ENCODE measurements at places on chromosomes 11 and 22.

DNA sequence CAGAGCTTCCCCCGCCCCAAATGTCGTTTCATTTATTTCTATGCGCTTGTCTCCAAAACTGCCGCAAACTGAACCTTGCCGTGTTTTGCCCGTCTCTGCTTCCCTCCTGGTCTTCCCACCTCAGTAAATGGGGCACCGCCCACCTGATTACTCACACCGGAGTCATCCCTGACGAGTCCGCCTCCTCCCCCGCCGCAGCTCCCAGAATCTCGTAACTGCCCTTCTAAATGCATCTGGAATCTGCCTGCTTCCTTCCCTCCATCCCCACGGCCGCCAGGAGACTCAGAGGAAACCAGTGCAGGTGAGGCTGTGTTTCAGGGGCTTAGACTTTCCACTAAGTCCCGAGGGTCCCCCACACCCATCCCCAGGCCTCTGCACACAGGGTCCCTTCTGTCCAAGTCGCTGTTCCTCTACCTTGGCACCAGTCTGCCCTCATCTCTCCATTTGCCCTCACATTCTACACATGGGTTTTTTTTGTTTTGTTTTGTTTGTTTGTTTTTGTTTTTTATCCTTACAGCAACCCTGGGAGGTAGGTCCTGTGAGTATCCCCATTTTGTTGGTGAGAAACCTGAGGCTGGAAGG is 62.6 kb upstream of the PHF21B start:
- DNase-seq: no peak

- DNase-seq: no peak
Observed at GRCh38 chr22:27892064-27892463, 27.0 kb downstream of the PITPNB start.

DNA sequence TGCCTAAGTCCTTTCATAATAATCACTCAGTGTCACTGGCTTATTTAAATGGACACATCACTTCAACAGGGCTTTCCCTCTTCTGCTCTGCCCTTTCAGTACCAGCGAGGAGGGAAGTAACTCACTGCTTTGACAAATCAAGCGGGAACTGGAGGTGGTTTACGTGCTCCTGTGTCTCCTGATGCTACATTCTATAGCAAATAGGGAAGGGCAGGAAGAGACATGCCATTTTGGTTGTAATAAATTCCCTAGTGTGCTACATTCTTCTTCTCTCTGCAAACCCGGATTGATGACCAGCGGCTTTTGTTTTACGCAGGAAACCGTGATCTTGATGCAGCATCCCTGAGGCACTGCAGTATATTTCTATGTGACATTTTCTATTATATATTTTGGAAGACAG is 371.1 kb upstream of the SYN3 start:
- DNase-seq: no peak

DNA sequence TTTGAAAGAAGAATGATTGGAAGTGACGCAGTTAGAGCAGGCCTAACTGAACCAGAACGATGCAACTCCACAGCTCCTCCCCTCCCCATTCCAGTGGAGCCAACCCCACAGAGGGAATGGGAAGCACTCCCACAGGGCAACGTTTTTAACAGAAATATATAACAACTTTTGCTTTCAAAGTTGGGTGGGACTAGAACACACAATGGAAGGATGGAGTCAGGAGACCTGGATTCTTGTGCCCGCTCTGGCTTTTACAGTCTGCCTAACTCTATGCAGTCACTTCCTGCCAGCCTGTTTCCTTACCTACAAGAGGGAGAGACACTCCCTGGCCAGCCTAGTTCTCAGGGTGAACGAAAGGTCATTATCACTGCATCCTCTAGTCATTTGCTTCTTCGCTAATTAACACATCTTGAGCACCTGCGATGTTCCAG is 75.5 kb downstream of the PACSIN2 start:
- DNase-seq: no peak

DNA sequence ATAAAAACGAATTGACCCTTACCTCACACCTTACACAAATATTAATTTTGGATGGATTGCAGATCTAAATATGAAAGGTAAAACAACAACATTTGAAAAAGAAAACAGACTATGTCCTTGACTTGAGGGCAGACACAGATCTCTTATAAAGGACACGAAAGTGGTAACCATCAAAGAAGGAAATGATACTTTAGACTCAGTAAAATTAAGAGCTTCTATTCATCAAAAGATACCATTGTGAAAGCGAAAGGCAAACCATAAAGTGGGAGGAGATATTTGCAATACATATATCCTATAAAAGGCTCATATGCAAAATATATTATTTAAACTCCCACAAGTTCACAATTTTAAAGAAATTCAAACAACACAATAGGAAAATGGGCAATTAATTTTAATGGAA is 5.0 kb downstream of the HEPACAM start:
- no peak for DNase-seq

- no peak for DNase-seq
Observed at GRCh38 chr22:48299801-48300200, 1527.9 kb downstream of the BRD1 start.

DNA sequence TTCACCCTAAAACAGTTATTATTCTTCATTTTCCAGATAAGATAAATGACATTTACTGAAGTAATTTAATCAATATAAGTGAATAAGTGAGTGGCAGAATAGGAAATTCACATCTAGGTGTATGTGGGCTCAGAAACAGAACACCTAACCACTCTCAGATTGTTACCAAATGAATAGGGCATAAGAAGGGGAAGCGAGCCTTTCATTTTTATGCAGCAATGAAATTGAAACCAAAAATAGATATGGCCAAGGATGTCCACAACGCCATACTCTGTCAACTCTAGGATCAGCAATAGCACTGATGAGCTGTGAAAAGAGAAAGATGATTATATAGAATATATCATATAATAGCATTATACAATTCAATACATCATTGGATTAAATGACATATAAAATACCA is 398.1 kb upstream of the API5 start:
- DNase-seq: no peak

GRCh38 chr22:29268511-29269229 is 602 bp downstream of the EWSR1 start:
- peak; percentile 79 for DNase-seq

GRCh38 chr22:21929253-21929652 is 23.4 kb downstream of the PPM1F start:
- no peak for DNase-seq

- DNase-seq: no peak
Observed at GRCh38 chr22:45897736-45898135, 79.2 kb downstream of the WNT7B start.

- DNase-seq: no peak
Observed at GRCh38 chr11:50174189-50174588, 141.5 kb downstream of the OR4C45 start.

GRCh38 chr22:17267661-17268330 is 48.6 kb upstream of the ADA2 start:
- no peak for DNase-seq

- peak; percentile 18 for DNase-seq
Observed at GRCh38 chr22:21652010-21652546, 10.0 kb downstream of the SDF2L1 start.

DNA sequence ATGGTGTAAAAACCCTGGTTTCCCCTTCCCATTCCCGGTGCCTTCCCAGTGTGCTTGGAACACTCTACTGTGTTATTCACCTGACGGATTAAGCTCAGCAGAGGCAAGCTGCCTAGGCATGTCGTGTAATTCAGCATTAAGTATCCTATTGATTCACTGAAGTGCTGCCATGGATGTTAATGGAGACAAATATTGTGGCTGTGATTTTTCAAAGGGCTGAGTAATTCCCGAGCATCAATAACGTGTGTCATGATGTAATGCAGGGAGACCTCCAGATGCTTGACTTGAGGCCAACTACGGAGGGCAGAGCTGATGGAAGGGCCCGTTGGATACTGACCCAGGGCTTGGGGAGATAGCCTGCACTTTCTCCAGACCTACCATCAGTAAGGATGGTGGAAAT is 269.0 kb downstream of the ST3GAL4 start:
- no peak for DNase-seq

DNA sequence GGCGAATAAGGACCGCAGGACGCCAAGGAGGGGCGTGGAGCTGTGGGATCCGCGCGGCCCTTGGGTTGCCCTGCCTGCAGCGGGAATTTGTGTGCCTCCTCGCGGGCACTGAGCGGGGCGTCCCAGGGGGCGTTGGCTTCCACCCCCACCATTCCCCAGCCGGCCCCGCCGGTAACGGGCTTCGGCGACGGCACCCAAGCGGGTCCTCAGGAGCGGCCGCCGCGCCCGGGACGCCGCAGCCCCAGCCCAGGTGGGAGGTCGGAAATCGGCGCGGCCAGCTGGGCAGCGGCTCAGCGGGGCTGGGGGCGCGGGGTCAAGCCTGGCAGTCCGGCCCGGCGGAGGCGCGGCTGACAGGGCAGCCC is 320 bp downstream of the CLTCL1 start:
- DNase-seq: no peak

GRCh38 chr22:35866651-35867050 is 149.0 kb downstream of the APOL5 start:
- no peak for DNase-seq

Measured in C1 segment of cervical spinal cord (tissue), 14 donors.